Stimulated activated CD4-positive, alpha-beta T cell treated with anti-CD3 and anti-CD28 coated beads, Interleukin-2, amount 100 ng/mL, for 48 hours (primary cell): ENCODE measurements at places on chromosomes 12 and 14.

DNA sequence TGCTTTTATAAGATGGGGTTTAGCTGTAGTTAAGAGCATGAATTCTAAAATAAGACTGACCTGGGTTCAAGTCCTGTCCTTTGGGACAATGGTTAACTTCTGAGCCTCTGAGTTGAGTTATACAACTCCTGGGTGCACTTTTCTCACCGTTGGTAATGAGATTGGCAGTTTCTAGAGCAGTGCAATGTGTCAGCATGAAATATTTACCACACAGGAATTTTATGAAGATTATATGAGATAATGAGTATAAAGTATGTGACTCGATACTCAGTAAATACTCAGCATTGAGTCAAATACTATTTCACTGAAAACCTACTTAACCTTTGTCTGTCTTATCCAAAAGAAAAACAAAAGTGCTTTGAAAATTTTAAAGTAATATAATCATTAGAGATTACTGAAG, 214.2 kb downstream of the CPNE8 start:
- DNase-seq = no peak

- DNase-seq = no peak
Observed at GRCh38 chr14:34794941-34795340, 80.2 kb downstream of the BAZ1A start.

DNA sequence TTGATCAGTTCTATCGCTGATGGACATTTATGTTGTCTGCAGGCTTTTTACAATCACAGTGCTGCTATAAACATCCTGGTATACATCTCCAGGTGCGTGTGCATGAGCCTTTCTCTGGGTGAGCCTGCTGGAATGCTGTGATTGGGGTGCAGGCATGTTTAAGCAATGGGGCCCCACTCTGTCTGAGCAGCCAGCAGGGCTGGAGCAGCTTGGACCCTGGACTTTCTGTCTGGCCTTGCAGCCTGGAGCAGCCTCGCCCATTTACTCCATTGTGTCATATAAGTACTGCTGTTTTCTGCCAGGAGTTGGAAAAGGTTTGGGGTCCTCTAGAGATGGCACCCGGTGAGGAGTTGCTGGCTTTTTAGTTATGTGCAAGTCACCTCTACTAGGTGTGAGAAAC, 199.0 kb downstream of the KIF26A start:
- DNase-seq = no peak

- no peak for DNase-seq
Observed at GRCh38 chr14:60107477-60107876, 15.8 kb downstream of the PCNX4 start.

DNA sequence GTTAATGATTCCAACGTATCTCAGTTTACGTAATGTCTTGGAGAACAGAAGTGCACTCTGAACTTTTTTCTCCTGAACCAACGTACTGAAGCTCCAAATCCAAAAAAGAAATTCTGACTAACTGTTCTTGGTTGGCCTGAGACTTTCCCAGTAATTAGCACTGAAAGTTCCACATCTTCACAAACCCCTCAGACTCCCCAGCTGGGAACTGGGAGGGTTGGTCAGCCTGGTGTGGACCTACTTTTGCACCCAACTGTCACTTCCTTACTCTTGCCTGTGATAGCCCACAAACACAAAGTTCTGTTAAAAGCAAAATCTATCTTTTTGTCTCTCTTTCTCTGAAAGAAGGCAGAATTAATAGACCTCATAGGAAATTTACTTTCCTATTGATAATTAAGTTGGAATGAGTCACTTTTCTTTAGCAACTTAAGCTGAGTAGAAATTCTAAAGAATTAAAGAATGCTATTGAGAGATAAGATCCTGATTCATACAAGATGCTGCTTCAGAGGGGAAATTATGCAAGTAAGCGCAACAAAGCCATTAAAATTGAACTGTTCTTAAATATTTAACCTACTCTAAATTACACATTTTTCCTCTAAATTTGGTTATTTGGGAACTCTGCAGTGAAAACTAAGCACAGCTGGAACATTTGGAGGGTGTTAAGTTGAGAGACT, 155.0 kb downstream of the EPS8 start:
- DNase-seq = no peak

DNA sequence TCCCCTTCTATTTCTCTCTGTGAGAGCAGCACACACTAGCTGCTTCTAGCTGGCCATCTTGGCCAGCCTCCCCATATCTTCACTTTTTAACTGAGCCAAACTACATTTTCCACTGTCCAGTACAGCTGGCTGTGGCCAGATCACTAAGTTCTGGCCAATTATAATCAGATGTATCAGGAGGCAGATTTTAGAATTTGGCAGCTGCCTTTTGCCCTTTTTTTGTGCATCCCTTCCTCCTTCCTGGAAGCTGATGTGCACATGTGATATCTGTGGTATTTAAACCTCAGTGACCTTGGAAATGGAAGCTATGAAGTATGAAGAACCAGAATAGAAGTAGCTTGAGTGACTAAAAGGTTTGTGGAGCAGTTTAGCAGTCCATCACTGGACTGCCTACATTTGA, 49.8 kb upstream of the ANO6 start:
- no peak for DNase-seq

DNA sequence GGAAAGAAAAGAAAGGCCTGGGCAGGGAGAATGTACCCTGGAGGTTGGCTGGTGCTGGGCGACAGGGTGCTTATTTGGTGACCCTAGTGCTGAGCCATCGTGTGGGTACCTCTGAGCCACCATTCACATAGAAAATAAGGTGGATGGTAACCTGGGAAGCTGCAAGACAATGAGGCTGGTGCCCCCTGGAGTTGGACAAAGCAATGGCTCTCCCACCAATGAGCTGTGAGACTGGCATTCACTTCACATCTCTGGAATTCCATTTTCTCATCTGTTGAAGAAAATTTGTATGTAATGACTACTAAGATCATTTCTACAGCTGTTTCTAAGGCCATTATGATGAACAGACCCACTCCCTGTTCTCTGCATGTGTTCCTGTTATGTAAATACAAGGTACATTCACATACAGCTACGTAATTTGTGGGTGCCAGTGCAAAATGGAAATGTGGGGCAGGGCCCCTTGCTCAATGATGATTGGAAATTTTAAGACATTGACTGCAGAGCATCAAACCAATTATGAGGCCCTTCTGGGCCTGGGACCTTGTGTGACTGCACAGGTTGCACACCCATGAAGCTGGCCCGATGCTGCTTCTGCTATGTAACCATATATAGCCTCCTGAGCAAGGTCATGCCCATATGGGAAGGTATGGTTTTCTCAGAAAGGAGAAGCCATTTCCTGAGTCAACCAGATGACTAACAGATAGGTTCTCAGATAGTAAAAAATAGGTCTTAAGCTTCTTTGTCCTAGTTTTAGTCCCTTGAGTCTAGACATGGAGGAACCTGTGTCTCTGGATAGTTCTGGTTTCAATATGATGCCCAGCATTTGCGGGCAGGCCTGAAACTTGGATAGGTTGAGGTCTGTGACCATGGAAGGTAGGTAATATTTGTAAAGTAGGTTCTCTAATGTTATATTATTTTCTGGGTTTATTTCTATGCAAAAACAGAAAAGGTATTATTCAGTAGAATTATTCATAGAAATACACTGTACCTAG, 63.4 kb upstream of the IGF1 start:
- DNase-seq = no peak

- DNase-seq = no peak
Observed at GRCh38 chr12:466039-466438, 6.3 kb downstream of the B4GALNT3 start.

GRCh38 chr12:64452559-64453329, 824 bp downstream of the TBK1 start:
- DNase-seq = no peak

- DNase-seq = no peak
Observed at GRCh38 chr14:91367173-91368171, 50.1 kb downstream of the CCDC88C start.

DNA sequence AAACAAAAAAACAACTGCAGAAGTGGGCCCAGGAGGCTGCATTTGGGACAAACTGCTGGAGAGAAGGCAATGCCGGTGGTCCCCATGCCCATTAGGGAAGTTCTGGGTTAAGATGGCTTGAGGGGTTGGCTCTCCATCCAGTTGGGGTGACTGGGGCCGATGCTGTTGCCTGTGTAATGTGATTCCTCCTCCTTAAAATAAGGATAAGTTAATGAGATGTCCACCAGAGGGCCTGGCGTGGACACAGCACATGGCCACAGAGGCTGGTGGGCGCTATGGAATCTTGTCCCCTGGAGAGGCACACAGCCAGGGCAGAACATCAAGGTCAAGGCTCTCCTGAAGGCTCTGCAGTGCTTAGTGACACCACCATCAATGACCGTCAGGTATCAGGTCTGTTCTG, 1.0 kb upstream of the TESC start:
- DNase-seq = no peak

GRCh38 chr12:51520576-51521325, 70.3 kb upstream of the SCN8A start:
- no peak for DNase-seq

DNA sequence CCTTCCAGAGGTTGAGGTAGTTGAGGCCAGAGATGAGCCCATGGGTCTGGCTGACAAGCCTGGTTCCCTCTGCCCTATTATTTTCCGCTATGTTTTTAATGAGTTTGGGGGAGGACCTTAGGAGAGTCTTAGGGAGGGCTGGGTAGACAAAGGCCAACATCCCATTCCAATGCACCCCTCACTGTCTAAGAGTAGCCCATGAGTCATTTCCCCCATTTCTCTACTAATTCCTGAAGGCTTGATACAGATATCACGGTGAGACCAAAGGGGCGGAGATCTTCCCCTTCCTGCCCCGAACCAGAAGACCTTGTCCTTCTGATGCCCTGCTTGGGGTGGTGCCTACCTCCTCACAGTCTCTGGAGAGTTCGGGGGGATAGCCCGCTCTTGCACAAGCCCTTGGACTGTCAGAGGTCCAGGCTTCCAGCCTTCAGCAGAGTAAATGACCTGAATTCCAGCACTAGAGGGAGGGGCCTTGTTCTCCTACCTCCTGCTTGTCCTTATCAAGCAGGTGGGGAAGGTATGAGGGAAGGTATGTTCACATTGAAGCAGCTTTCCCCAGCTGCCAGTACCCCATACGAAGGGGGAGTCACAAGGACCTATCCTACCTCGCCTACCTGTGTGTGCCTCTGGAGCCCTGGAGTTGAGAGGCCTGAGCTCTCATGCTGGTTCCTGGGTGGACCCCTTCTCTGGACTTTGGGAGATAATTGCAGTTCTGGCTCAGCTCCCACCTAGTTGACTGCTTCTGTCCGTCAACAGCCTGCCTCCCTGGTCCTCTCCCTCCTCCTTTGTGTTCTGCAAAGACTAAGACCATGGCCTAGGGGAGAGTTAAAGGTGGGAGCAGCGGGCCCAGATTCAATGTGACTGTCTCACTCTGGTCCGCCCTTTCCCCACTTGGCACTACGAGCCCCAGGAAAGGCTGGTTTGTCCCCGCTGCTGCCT, 3.7 kb downstream of the PSMB11 start:
- DNase-seq = no peak

DNA sequence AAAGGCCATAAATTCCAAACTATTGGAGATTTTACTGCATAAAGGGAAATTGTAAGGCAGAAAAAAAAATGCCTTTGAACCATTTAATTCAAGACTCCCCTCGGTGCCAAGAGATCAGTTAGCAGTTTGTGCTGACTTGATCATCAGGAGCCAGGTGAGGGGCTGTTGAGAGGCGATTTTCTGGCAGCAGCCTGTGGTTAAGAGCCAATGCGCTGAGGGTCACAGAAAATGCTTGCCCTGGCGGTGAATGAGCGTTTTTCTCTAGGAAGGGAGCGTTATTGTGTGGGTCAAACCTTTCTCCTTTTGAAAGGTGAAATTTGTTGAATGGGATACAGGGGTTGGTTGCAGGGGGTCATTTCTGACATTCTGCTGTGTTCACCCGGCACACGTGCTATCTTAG, 4.7 kb downstream of the SRRM4 start:
- DNase-seq = no peak

GRCh38 chr12:55732288-55732687, 3.5 kb upstream of the CD63 start:
- no peak for DNase-seq

GRCh38 chr14:60241091-60241490, 7.9 kb upstream of the PPM1A start:
- no peak for DNase-seq

DNA sequence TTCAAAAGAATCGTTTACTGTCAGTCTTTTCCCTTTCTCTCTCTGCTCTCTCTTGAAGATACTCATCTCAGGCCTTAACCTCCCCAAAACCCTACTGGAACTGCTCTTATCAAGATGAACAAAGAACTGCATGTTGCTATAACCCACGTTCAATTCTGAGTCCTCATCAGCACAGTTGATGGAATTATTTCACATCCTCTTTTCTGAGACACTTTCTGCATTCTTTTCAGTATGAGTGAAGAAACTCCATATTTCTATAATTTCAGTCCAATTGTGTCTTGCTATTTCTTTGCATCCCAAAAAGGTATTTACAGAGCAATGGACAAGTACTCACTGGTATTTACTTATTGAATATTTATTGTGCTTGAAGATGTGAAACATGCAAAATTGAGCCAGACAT, 160.1 kb upstream of the CPNE8 start:
- DNase-seq = no peak

GRCh38 chr12:48924617-48925303, 532 bp downstream of the FKBP11 start:
- peak; percentile 48 for DNase-seq

DNA sequence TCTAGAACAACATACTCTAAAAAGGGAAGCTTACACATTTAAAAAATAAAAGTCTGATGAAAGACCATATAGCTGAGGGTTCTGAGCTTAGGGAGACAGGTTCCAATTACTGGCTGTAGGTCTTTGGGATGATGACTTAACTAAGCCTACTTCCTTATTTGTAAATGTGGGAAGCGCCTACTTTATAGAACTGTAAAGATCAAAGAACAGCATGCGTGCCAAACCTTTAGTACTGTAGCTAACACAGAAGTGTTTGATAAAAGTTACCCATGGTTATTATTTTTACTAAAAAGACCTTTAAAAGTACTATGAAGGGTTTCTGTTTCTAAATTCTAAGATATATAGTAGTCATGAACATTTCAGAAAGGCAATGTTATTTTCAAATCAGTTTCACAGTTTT, 35.7 kb downstream of the STK38L start:
- DNase-seq = no peak

GRCh38 chr12:108307006-108307405, 32.1 kb downstream of the CMKLR1 start:
- DNase-seq = no peak

DNA sequence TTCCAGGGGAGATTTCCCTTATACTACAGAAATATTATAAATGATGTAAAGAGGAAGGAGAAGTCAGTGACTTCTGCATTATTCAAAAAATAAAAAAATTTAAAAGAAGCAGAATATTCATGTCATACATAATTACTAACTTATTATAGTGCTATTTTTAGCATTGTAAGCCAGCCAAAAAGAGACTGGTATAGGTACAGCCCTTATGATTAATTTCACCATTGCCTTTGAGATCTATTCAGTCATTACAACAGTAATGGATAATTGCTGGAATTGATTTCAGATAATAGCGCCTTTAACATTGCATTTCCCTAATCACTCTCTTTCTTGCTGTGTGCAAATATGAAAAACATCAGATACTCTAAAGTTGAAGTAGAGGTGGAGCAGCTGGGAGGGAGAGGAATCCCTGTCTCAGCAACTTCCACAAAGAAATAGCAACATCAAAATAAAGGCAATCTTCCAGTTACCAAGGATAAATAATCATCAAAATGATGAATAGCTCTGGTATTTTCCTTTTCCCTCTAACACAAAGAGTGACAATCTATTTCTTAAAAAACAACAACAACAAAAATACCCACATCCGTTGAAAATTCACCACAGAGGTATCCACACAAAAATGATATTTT, 71.8 kb upstream of the OVCH1 start:
- DNase-seq = no peak
